AG10803 (cell line): ENCODE measurements at places on chromosomes 1 and 21.

DNA sequence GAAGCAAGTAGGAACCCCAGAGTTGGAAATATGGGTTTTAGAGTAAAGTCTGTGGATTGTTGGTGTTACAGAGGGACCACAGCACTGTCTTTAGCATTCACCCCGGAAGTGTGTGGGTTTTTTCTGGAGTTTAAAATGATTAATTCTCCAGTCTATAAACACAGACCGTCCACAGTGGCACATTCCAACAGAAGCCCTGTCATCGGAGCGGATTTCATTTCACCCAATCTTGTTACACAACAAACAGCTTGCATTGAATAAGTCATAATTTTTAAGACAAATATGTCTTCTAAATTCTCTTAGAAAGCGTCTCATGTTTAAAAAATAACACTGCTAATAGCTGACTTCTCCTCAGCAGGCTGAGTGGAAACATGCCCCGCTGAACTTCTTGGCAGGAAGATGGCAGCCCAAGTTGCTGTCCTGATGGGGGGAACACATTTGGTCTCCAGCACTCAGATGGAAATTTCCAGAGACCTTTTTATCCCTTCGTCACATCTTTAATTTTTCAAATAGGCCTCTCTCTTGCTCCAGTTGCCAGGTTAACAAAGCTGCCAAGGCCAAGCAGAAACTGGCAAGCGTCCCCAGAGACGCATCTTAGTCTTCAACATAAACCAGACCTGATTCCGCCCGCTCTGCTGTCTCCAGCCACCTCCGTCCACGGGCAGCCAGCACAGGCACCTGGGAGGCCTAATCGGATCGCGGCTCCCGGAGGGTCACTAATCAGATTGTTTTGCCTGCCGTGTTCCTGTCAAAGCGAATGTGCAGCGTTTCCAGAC, 28.8 kb upstream of the SLC19A1 start:
- DNase-seq, result peak; percentile 81

DNA sequence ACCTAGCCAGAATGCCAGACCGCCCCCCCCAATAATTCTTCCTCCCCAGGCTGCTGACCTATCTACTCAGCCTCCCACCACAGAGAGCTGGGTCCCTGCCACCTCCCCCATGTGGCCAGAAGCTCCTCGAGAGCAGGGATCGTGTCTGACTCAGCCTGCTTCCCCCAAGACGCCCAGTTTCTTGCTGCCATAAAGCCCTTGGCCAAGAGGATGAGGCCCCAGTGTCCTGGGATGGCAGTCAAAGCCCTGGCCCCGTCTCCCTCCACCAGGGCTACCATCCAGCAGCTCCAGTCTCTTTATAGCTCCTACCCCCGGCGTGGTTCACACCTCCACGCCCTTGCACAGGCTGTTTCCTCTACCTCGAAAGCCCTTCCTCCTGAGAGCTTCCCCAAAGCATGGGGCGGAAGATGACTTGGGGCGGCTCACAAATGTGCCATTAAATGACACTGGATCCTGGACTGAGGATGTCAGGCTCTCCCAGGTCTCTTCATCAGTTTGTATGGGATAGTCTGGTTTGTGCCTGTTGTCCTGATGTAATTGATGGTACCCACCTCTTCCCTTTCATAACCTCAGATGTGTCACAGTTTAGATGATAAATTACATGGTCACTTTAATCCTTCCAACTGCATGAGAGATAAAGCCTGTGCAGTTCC, 13.2 kb downstream of the ADGRB2 start:
- DNase-seq, result peak; percentile 73

- DNase-seq, result peak; percentile 4
Observed at GRCh38 chr1:201376464-201377374, 761 bp downstream of the TNNT2 start.

GRCh38 chr1:76830373-76830772, 36.9 kb upstream of the ST6GALNAC5 start:
- no peak for DNase-seq

DNA sequence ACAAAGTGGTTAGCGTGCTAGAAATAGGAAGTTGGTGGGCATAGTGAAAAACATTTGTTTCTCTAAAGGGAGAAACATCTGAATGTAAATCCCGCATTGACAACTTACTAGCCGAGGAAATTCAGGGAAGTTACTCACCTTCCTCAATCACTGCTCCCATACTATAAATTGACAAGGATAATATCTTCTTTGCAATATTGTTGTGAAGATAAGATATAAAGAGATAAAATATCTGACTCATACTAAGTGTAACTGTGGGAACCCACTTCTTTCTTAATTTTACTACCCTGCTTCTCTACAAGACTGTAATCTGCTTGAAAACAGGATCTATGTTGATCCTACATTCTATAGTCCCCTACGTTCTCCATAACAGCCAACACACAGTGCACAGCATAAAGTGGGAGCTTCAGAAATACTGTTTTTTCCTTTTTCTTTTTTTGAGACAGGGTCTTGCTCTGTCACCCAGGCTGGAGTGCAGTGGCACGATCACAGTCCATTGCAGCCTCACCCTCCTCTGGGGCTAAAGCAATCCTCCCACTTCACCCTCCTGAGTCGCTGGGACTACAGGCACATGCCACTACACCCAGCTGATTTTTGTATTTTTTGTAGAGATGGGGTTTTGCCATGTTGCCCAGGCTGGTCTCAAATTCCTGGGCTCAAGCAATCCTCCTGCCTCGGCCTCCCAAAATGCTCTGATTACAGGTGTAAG, 57.4 kb upstream of the C1orf21 start:
- DNase-seq, result no peak

- peak; percentile 31 for DNase-seq
Observed at GRCh38 chr1:23719162-23719820, 24.0 kb upstream of the ELOA start.

DNA sequence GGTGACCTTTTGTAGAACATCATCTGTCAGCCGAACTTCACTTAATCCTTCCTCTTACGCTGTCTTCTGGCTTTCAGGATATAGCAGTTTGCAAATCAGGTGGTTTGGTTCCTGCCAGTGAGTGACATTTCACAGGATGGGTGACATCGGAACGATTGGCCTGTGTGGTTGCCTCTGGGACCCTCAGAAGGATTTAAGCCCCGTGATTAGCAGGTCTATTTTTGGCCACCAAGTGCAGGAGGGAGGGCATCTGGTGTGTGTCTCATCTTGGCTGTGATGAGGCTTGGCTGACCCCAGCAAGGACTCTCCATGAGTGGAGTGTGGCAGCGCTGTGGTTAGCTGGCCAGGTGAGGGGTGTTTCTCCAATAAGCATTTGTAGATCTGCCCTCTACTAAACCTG, 407.6 kb upstream of the VAMP3 start:
- DNase-seq, result no peak
